ENCODE measurements at places on chromosomes 6 and 20.

GRCh38 chr6:45924763-45925342, 90.8 kb downstream of the CLIC5 start:
- DNase-seq: no peak

DNA sequence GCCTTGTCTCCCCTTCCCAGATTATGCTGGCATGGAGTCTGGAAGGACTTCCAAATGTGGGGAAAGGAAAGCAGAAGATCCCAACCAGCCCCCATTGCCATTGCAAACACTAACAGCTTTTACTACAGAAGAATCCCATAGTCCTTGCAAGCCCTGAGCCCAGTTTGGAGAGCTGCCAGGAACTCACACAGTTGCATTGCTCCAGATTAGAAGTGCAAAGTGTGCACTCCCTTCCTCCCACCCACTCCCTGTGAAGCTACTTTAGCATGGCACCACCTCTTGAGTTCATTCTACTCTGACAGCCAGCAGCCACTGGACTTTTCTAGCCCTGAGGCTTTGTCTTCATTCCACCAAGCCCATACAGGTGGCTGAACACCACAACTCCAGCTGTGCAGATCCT, 67.6 kb downstream of the SLC22A2 start:
- DNase-seq: no peak

DNA sequence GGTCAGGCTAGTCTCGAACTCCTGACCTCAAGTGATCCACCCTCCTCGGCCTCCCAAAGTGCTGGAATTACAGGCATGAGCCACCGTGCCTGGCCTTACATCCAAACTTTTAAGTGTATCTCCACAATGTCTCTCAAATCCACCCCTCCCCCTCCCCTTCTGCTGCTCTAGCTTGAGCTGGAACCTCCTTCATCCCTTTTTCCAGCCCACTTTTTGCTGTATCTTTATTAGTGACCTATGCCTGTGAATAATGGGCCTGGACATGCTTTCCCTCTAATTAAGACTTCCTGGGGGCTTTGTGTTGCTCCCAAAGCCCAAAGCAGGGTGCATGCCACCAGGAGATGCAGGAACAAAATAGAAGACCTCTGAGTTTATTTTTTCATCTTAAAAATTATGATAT, 26.1 kb downstream of the TNFAIP3 start:
- DNase-seq: no peak

GRCh38 chr20:56810141-56810540, 181.0 kb downstream of the TFAP2C start:
- DNase-seq: no peak

DNA sequence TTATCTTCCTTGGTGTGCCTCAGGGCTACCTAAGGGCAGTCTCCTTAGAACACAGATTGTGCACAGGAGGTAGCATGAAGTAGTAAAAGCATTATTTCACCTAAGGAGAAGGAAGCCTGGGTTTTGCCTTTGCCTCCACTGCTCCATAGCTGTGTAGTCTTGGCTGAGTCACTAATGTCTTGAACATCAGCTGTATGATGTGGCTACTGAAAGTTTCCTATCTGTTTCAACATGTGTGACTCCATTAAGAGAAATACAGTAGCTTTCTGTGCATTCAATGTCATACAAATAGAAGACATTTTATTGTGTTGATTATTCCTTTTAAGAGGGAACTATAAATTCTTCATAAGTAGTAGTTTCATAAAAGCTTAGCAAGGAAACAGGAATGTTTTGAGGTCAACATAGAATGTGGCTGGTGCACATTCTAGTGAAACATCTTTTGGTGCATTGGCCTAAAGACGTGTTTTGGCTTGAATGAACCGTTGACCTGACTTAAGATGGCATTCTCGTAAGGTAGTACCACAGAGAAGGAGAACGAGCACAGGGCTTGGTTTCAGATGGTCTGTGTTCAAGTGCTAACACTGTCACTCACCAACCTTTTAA, 70.6 kb downstream of the CTNNBL1 start:
- DNase-seq: no peak

All from astrocyte of the spinal cord (primary cell).